Activated T-helper 2 cell treated with anti-CD3 and anti-CD28 coated beads, Interferon-gamma antibody, Interleukin-2, Interleukin-4, amounts not matched to agents 10 μg/mL and 5 μg/mL and 100 μg/mL, durations not matched to agents 14 hours and 24 hours and 36 hours (primary cell): ENCODE measurements at places on chromosomes 7 and 10.

DNA sequence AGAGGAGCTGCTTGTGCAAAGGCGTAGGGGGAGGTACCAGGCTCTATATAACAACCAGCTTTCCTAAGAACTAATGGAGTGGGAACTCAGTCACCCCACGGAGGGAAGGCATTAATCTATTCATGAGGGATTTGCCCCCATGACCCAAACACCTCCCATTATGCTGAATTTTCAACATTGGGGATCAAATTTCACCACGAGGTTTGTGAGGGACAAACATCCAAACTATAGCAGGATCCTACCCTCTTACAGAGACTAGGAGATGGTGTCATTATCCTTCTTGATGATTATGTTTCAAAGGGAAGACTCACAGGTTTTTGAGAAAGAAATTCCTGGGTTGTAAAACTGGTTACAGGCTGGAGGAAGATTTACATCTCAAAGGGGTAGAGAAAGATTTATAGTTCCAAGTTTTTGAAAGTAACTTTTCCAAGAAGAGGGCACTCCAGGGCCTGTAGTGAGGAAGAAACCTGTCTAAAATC lies 295.0 kb upstream of the DKK1 start:
- DNase-seq, result no peak

DNA sequence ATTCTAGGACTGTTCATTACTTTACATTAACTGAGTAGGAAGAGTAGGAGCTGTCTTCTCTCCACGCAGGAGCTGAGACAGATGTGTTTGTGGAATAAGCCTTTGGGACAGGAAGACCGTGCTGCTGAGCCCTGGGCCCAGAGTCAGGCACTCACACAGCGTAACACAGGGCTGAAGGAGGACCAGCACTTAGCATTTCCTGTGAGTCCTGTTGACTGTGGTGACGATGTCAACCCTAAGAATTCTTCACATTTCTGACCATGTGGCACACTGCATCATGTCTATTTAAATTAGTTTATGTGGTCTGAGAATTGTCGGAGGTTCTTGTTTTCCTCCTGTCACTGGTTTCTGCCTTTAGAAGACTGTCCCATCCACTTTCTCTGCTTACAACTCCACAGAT lies 117.2 kb downstream of the PIP4K2A start:
- DNase-seq, result no peak

- no peak for DNase-seq
These were observed 175.4 kb downstream of the SORCS3 start for GRCh38 chr10:104816501-104816900.

DNA sequence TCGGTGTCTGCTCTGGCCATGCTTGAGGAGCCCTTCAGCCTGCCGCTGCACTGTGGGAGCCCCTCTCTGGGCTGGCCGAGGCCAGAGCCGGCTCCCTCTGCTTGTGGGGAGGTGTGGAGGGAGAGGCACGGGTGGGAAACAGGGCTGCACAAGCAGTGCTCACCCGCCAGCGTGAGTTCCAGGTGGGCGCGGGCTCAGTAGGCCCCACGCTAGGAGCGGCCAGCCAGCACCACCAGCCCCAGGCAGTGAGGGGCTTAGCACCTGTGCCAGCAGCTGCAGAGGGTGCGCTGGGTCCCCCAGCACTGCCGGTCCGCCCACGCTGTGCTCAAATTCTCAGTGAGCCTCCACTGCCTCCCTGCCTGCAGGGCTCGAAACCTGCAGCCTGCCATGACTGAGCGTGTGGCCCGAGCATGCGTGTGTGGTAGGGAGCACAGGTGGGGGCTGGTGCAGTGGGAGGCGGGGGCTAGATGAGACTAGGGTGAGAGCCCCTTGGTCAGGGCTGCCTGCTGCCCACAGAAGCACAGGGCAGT lies 223.0 kb downstream of the ZNF248 start:
- no peak for DNase-seq

- no peak for DNase-seq
These were observed 122.9 kb downstream of the NRF1 start for GRCh38 chr7:129734400-129734799.

- no peak for DNase-seq
These were observed 169.9 kb downstream of the KCND2 start for GRCh38 chr7:120442838-120443237.

DNA sequence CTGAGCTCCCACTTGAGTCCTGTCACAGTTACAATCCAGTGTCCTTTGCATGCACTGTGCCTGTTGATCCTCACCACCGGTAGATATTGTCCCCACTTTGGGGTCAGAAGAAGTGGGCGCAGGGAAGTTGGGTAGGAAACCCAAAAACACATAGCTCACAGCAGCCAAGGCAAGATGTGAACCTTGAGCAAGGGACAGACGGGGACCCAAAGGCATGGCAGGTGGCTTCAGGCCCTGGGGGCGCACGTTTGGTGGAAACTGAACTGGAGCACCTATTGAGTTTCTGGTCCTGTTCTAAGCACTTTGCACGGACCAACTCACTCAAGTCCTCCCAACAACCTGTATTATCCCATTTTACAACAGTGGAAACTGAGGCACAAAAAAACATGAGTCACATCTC lies 82.8 kb upstream of the ZNF716 start:
- no peak for DNase-seq

GRCh38 chr7:28790467-28790866 lies 167.7 kb downstream of the TRIL start:
- no peak for DNase-seq

- DNase-seq, result no peak
These were observed 20.8 kb downstream of the GRM3 start for GRCh38 chr7:86664486-86664885.

- DNase-seq, result no peak
These were observed 24.0 kb downstream of the OR9A2 start for GRCh38 chr7:143002898-143003297.

- no peak for DNase-seq
These were observed 174.5 kb upstream of the PPP2R2D start for GRCh38 chr10:131726076-131726880.

DNA sequence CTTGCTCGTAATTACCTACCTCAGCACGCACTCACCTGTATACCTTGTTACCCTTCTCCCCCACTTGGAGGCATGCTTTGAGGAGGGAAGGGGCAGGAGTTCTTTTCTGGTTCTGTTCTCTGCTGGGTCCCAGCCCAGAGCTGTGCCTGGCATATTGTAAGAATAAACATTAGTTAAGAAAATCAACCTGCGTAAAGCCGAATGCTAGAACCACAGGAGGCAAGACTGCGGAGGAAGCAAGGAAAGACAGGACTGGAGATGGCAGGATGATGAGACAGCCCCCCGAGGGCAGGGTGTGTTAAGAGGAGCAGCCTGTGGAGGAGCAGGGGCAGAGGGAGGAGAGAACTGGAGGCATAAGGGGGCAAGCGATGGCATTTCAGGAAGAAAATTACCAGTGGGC lies 9.5 kb downstream of the C10orf53 start:
- DNase-seq, result no peak

DNA sequence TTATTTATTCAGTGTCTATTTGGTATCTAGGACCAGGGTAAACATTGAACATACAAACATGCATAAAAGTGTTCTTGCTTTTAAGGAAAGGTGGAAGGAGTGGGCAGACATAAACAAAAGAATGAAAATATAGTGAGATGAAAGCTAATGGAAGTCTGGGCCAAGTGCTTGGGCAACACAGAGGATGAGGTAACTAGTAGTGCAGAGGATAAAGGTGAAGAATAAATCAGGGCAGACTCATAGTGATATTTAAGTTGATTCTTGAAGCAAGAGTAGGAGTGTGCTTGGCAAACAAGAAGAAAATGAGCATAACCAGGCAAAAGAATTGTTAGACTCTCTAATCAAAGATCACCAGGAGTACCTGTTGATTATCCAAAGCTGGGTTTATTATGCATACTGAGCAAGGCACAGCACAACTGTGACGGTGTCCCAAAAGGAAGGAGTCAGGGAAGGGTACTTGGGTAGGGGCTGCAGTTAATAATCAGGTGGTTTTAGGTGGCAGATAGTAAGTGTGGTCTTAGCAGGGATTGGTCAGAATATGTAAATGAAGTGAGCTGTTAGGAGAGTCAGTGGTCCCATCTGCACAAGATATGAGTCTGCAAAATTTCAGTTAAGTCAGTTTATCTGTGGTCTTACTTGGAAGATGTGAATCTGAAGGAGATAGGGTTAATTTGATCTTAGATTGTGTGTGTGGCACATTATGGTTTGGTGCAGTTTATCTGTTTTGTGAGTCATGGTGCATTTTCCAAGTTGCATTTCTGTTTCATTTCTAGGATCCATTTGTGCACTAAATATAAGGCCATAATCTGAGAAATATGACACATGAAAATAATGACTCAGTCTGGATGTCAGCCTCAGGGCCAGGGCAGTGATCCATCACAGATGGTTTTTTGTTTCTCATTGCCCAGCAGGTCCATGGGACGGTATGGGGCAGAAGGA lies 30.6 kb upstream of the TAX1BP1 start:
- no peak for DNase-seq

- peak; percentile 46 for DNase-seq
These were observed 311.7 kb downstream of the GATA3 start for GRCh38 chr10:8365935-8366911.

- DNase-seq, result no peak
These were observed 16.2 kb downstream of the SFR1 start for GRCh38 chr10:104138131-104138530.

GRCh38 chr7:16463949-16464715 lies 1.4 kb downstream of the SOSTDC1 start:
- DNase-seq, result no peak

GRCh38 chr7:42677751-42678699 lies 233.8 kb downstream of the C7orf25 start:
- no peak for DNase-seq

DNA sequence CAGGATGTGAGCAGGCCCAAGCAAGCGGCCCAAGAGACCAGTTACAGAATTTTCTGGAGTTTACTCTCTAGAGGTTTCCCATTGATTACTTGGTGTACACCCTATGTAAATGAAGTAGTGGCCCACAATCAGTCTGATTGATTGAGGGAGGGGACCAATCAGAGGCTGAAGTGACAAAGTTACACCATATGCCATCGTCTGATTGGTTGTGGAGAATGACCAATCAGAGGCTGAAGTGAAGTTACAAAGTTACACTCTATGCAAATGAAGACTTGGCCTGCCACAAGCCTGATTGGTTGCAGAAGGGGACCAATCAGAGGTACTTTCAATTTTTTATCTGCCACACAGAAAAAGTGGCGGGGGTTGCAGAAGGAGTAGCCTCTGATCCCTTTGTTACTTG lies 83.7 kb downstream of the KIF20B start:
- DNase-seq, result no peak

GRCh38 chr10:60267802-60268201 lies 121.9 kb downstream of the ANK3 start:
- DNase-seq, result no peak

GRCh38 chr7:15430911-15431310 lies 130.9 kb downstream of the AGMO start:
- DNase-seq, result no peak

DNA sequence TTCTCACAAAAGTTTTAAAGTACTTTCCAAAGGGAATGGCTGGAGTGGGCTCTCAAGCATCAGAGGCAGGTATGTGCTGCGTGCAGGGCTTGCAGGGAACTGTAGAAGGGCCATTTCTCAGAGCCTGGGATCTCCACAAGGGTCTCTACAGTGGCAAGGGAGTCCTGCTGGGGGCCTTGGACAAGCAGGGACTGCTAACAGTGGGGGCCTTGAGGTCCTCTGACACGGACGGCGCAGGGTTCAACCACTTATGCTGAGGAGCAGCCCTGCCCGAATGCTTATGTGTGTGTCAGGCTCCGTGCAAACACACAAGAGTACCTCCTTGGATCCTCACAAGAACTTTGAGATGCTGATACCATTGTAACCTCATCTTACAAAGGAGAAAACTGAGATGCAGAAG lies 342.1 kb upstream of the COBL start:
- no peak for DNase-seq

GRCh38 chr7:29243910-29244655 lies 49.5 kb downstream of the CHN2 start:
- DNase-seq, result no peak

GRCh38 chr7:90425376-90425775 lies 22.1 kb downstream of the CLDN12 start:
- no peak for DNase-seq

- DNase-seq, result no peak
These were observed 121.4 kb upstream of the INHBA start for GRCh38 chr7:41824284-41824683.

DNA sequence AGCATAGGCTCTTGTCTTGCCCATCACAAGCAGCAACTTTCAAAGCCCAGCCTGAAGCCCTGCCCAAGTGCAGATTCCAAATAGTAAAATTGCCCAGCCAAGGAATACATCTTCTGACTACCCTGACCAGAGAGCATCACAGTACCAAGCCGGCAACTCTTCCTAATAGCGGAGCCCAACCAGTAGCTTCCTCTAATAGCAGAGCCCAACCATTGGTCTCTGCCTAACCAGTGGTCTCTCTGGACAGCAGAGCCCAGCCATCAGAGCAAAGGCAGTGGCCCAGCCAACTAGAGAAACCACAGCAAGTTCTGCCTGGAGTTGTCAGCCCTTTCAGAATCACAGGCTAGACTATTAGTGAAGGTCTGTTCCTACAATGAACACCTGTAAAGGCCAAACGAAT lies 285.6 kb downstream of the HGF start:
- no peak for DNase-seq

DNA sequence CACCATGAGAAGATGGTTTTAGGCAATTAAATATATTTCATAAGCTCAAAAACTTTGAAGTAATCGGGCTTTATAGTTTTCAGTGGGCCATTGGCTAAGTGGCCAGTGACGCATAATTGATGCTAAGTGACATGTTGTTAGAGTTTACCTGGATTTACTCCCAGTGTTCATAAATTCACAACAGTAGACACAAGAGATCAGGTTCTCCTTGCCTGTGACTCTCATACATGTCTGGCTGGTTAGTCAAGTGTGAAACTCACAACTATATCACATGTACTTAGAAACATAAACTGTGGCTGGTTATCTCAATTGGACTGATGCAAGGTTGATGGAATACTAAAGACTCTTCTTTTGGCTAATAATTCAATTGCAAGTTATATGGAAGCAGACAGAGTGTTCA lies 26.2 kb downstream of the ASB15 start:
- no peak for DNase-seq

- no peak for DNase-seq
These were observed 498.3 kb downstream of the SORCS3 start for GRCh38 chr10:105139363-105139896.

DNA sequence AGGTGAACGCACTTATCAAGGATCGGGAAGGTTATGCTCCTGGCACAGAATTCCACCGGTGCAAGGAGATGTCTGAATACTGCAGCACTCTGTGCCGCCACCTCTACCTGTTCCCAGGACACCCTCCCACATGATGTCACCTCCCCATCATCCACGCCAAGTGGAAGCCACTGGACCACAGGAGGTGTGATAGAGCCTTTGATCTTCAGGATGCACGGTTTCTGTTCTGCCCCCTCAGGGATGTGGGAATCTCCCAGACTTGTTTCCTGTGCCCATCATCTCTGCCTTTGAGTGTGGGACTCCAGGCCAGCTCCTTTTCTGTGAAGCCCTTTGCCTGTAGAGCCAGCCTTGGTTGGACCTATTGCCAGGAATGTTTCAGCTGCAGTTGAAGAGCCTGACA lies 11.0 kb upstream of the CLCN1 start:
- DNase-seq, result no peak

- no peak for DNase-seq
These were observed 139.0 kb downstream of the DOCK1 start for GRCh38 chr10:127044186-127044585.

GRCh38 chr7:75055155-75055554 lies 18.4 kb downstream of the RCC1L start:
- DNase-seq, result no peak
